ENCODE measurements at places on chromosomes 5 and 9.

DNA sequence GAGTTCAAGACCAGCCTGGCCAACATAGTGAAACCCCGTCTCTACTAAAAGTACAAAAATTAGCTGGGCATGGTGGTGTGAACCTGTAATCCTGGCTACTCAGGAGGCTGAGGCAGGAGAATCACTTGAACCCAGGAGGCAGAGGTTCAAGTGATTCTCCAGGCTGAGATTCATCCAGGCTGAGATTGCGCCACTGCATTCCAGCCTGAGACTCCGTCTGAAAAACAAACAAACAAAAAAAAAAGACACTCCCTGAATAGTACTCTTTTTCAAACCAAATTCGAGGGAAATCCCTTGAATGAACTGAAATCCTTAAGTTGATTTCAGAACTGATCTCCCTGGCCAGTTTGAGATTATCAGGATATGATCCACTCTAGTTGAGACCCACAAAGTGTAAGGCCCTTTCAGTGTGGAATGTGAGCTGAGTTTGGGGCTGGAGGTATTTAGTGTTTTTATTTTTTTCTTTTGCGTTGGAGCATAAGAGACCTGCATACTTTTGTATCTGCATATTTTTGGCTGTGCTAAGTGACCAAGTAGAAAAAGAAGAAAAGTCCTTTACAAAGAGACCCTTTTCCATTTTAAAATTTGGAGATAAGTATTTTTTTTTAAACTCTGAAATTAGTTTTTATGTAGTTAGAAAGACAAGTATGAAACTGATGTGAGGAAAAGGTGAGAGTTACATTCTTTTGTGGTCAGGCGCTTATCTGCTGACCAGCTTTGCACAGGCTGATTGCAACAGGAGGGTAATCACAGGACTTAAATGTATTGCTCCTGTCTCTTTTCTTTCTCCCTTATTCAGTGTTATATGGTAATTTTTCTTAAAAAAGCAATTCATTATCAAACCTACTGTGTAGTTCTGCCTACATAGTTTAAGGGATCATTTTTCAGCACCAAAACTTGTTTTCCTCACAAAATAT lies 42.9 kb downstream of the TMEFF1 start:
- DNase-seq = no peak

DNA sequence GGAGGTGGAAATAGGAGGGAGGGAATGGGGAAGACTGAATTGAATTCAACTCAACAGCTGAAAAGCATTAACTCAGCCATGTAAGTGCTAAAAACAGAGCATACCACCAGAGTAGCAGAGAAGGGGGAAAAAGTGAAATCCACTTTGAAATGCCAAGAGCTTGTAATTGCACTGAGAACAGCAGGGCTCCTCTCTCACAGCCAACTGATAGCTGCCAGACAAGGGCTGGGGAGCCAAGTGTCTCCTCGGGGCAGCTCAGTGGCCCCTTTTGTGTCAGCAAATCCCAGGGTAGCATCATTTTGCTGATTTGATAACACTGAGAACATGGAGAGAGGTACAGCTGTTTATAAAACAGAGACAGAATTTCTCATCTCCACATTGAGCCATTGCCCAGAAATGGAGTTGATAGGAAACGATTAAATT lies 182.5 kb downstream of the FRMD3 start:
- no peak for DNase-seq

DNA sequence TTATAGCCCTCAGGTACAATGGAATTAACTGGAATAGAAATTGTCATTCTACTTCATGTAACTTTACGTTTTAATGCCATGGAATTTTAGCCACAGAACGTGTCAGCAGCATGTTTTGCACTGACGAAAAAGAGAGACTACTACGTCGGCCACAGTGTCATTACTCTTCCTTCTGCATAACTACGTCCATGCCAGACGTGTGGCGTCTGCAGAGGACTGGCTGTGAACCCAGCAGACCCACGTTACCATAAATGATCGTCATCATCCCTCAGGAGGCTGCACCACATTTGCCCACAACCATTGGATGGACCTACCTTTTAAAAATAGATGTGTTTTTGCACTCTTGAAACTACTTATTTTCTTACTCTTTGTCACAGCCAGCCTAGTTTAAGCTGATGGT lies 63.8 kb upstream of the ATG10 start:
- DNase-seq = no peak

GRCh38 chr5:157670662-157671591 lies at the start of gene C5orf52:
Gene C5orf52, plus strand, starts transcription at chr5:157671533. Its CDS starts 82 bp downstream, at chr5:157671615.
- DNase-seq = no peak

- DNase-seq = no peak
Observed at GRCh38 chr5:115758356-115758755, 58.1 kb downstream of the CDO1 start.
